CD8-positive, alpha-beta memory T cell (primary cell): ENCODE measurements at places on chromosomes 3 and 15.
A peak's percentile ranks its signal among the peaks of the same experiment; 100 is the strongest.

- DNase-seq: no peak
Measured at GRCh38 chr3:127733781-127734180, 61.0 kb downstream of the ABTB1 start.

DNA sequence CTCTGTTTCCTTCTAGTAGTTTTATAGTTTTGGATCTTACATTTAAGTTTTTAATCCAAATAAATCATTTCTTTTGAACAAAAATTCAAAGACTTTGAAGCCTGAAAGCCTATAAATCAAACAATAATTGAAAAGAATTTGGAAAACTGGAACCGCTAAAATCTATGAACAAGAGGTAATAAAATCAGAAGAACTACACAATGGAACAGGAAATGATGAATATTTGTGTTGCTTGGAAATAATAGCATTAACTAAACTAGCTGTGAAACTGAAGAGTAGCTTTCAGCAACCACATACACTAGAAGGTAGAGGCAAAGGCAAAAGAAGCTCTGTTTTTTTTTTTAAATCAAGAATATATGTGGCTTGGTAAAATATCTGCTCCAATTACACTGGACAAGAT lies 147.9 kb upstream of the ABI3BP start:
- DNase-seq: no peak

DNA sequence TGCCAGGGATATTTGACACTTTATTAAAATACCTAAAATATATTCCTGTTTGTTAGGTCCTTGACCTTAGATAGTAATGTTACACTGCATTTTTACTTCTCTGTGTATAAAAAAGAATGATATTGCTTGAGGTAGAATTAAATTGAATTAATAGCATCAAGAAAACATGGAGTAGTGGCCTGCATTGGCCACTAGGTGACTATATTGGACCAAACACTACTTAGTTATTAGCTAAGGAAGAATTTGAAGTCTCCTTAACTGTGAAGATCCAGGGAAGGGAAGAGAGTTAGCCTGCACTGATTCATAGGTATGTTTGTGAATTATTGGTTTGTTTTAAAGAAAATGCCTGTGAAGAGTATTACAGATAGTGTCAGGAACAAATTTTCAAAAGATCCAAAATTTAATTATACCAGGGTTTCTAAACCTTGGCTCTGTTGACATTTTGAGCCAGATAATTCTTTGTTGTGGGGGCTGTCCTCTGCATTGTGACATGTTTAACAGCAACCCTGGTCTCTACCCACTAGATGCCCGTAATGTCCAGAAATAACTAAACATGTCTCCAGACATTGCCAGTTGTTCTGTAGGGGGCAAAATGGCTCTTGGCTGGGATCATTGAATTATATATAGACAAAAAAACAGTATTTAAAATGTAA lies 103.6 kb upstream of the THSD4 start:
- DNase-seq: no peak

DNA sequence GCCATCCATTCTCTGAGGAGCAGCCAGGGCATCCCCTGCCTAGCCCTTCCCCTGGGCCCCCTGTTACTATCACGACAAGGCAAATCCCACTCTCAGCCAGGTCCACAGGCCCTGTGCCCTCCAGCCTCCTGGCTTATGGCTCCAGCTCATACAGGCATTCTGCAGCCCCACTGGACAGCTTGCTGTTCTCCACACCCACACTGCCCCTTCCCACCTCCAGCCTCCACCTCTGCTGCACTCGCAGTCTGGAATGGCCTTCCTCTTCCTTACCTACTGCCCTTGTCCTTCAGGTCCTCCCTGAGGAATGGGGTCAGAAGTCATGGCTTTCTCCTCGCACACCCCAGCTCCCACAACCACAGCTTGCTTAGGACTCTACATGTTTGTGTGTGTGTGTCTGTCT lies 40.4 kb downstream of the CCDC33 start:
- no peak for DNase-seq

- no peak for DNase-seq
Measured at GRCh38 chr15:35208353-35208752, 123.3 kb upstream of the NANOGP8 start.

- no peak for DNase-seq
Measured at GRCh38 chr3:98750276-98750919, 12.7 kb upstream of the ST3GAL6 start.

- no peak for DNase-seq
Measured at GRCh38 chr15:73630921-73631362, 2.2 kb downstream of the NPTN start.

- DNase-seq: no peak
Measured at GRCh38 chr3:74643636-74644035, 29.2 kb upstream of the CNTN3 start.

GRCh38 chr3:89270201-89270600 lies 162.8 kb downstream of the EPHA3 start:
- DNase-seq: no peak

GRCh38 chr3:111809186-111809585 lies 49.9 kb upstream of the PHLDB2 start:
- no peak for DNase-seq

GRCh38 chr3:32996755-32997091 lies 45.3 kb downstream of the CCR4 start:
- DNase-seq: no peak

DNA sequence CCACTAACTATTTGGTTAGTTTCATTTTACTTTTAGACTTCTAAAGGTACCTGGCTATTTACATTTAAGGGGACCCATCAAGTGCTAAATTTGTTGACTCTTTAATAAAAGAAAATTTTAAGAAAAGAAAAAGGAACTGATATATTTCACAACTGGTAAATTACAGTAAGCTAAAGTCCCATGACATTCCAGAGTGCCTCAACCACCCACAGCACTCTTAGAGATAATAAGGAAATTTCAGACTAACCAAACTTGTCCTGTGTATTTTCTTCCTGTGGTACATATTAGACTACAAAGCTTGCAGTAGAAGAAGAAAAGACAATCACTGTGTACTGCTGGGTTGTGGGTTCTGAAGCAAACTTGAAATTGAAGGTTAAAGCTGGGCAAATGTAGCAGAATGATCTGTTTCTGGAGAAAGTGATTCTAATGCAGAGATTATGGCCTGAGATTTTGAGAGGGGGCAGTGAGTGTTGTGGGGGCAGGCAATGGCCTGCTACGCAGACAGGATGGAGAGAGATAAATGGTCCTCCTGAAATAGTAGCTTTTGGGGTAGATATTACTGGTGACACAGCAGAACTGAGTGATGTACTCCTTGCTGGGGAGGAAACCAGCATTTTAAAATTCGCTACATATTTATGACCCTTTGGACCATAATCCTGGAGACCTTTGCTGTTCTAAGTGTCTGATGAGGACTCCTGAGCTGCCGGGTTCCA lies 24.5 kb upstream of the MFSD1 start:
- DNase-seq: no peak

DNA sequence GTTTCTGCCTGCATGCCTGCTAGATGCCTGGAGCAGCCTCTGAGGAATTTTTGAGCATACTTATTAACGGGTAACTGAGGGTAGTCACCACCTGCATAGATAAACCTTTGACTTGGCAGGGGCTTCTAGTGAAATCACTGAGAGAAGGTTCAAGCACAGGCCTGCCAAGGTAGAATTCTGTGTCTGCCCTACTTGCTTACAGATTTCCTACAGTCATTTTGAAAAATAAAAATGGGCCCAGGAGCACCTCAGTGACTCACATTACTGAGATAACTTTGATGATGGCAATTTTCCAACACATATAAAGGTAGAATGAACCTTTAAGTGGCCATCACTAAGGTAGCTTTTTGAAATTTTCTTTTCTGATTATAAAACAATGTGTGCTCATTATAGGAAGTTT lies 10.8 kb downstream of the CRTAP start:
- DNase-seq: no peak

- DNase-seq: no peak
Measured at GRCh38 chr3:116037954-116038911, 407.1 kb downstream of the LSAMP start.

GRCh38 chr3:94210256-94210655 lies 147.4 kb downstream of the NSUN3 start:
- no peak for DNase-seq

DNA sequence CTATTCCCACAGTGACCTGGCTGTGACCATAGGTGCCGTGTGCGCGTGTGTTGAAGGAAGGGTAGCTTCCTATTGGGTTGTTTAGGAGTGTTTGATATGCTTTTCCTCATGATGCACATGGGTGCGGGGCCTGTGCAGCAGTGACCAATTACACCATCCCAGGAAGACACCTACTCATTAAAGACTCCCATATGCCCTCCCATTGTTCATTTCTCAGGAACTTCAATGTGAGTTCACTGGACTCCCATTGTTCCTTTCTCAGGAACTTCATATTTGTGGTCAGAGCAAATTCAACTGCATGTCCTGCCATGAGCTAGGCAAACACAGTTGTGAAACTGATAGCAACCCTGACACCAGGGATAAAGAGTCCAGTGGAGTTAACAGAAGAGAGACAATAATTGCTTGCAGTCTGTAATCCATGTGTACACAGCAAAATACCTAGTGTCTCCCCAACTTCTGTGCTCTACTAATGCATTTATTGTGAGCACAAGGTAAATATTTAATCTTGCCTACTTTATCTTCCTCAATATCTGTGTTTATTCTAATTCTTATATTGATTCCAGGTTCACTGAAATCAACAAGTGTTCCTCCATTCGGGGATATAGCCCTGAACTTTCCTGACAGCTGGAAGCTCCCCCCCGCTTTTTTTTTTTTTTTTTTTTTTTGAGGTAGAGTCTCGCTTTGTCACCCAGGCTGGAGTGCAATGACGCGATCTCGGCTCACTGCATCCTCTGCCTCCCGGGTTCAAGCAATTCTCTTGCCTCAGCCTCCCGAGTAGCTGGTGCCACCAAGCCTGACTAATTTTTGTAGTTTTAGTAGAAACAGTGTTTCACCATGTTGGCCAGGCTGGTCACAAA lies 57.5 kb upstream of the GCNT3 start:
- no peak for DNase-seq

DNA sequence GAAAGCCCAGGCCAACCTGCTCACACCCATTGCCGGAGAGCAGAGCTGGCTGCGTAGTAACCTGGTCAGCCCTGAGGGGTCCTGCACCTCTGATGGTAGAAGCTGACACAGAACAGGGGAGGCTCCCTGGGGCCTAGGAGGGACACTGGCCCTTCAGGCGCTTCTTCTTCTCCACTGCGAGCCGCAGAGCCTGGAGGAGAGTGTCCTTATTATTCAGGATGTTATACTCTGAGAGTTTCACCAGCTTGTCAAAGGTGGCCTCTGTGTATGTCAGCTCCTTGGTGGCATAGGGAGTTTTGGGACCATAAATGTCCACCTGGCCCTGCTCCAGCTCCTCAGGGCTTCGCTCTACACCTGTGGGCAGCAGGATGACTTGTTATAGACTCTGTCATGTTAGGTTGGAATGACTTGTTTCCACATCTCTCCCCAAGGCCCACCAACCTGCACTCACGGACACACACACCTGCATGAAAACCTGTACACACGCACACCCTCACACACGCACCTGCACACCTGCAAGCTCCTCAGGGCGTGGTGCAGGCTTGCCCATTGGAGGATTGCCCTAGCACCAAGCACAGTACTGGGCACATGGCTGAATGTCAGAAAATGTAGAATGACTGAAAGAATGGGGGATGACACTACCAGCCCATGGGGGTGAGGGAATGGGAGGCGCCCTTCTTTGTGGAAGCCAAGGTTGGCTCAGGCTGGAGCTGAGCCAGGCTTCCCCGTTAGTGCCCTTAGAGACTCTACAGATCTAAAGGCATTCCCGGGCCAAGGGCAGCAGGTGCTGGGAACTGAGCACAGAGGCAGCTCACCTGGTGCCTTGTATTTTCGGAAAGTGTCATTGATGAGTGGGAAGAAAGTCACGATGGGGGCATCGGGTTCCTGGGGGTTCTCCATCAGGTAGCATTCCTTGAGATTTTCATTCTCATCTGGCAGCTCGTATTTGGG lies 11.5 kb upstream of the EHD4 start:
- DNase-seq: no peak

DNA sequence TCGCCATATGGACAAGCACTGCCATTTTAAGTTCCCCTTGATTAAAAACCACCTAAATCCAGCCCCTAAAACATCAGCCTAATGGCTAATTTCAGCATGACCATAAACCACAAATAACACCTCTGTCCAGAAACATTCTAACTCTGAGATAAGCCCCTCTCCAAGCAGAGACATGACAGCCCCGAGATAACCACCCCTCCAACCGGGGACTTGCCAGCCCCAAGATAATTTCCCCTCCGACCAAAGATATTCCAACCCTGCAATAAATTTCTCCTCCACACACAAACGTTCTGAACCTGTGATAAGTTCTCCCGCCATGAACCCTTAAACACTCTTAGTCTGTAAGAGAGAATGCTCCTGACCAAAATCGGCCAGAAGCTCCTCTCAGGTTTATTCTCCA lies 586.8 kb downstream of the EDEM1 start:
- no peak for DNase-seq

DNA sequence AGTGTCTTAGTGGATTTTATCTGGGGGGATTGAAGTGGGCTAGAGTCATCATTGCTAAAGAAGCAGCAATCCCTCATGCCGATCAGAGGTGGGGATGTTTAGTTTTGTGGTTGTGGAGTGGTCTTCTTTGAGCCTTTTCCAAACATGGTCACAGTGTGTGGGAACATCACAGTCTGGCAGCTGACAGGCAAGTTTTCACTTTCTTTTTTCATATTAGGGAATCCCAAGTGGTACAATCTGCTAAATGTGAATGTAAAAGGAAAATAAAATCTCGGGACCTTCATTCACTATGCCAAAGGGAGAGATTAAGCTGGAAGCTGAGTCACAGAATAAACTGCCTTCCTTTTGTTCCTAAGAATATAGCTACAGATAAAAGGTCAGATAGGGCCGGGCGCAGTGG lies 10.4 kb upstream of the CX3CR1 start:
- no peak for DNase-seq

DNA sequence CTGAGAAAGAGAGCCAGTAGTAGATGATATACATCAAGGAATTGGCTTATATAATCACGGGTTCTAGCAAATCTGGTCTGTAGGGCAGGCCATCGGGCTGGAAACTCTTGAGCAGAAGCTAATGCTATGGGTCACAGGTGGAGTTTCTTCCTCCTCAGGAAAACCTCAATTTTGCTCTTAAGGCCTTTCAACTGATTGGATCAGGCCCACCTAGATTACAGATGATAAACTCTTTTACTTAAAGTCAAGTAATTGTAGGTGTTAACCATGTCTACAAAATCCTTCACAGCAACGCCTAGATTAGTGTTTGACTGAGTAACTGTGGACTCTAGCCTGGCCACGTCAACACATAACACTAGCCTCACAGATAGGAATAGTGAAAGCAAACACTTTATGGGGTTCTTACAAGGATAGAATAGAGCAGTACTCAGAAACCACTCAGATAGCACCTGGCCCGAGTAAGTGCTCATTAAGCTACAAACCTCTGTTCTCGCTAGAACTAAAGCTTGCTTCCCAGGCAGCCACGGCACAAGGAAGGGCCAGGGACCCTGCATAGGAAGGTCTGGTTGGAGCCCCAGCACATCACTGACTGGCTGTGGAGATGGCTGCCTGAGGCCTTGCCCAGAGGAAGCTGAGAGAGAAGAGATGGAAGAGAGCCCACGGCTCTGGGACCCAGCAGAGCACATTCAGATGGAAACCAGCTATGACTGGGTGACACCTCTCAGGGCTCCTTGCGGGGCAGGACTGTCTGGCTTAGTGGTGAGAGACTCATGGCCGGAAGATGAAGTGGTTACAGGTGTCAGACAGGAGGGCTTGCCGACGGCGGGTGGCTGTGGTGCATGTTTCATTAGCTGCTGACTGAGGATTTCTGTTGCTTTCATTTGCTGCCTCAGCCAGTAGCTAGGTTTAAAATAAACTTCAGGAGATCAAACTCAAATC lies 202.5 kb upstream of the TLE3 start:
- DNase-seq: peak; percentile 92
